Stimulated activated CD4-positive, alpha-beta T cell treated with anti-CD3 and anti-CD28 coated beads, Interleukin-2, amount 100 ng/mL, for 24 hours (primary cell): ENCODE measurements at places on chromosomes 5 and 9.

DNA sequence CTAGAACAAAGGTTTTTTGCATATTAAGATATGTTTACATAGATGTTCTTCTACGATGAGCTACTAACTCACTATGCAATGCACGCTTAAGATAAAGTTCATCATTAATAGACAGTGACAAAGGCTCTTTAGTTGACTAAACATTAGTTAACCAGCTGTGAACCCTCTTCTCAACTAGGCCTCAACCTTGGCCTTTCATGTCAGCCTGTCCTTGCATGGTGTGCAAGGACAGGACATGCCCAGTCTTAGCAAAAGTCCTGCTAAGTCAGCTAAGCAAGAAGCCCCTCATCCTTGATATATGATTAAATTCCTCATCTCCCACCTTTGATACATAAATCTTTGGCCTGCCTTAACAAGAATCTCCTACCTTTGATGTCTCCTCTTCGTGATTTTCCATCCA lies 50.9 kb downstream of the PLPP1 start:
- no peak for DNase-seq

DNA sequence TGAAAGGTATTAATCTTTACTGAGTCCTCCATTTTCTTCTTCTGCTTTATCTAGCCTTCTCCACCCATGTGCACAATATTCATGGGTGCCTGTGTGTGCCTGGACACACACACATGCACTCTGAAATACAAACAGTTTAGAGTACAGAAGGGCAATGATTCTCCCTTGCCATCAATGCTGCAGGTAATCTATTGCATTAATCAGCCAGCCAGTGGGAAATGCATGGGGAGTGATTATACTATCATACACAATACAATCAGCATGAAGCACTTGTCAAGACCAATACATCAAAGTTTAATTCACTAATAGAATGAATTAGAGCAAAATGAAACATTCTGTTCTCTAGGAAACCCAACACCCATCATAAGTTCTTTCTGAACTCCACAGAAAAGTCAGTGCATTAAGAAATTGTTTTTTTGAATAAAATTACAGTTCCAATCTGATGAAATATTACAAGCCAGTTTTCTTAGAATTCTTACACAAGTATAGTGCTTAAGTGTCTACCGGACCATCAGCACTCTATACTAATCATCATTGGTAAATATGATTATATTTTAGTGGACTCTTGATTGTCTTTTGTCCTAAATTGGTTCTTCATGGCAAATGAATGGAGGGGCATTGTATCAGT lies 172.2 kb downstream of the ZSWIM6 start:
- DNase-seq = no peak

DNA sequence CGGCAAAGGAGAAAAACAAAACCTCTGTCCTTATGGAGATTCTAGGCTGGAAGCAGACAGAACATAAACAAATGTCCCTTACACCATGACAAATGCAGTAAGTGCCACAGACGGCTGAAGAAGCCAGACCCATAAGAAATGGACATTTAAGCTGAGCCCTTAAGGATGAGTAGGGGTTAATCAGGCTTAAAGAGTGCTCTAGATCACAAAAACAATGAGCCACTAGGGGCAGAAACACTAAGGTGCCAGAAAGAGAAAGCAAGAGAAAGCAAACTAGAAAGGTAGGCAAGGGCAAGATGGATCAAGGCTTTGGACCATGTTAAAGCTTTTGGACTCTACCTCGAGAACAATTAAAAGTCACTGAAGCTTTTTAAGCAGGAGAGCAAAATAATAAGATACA lies 326.9 kb upstream of the WWC1 start:
- DNase-seq = no peak

DNA sequence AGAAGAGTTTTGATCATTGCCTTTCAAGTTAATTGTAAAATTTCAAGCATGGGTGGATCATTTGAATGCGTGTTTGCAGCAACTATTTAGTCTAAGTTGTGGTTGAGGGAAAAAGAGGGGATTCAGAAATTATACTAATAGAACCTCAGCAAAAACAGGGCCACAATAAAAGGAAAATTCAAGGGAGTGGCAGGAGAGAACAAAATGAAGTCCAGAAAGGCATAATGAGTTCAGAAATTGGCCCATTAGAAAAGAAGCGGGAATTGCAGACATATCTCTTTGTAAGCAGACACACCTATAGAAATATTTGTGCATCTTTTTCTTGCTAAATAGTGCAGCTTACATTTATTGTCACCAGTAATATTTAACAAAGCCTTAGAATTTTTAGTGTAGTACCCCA lies 960.0 kb downstream of the CDH12 start:
- DNase-seq = no peak

DNA sequence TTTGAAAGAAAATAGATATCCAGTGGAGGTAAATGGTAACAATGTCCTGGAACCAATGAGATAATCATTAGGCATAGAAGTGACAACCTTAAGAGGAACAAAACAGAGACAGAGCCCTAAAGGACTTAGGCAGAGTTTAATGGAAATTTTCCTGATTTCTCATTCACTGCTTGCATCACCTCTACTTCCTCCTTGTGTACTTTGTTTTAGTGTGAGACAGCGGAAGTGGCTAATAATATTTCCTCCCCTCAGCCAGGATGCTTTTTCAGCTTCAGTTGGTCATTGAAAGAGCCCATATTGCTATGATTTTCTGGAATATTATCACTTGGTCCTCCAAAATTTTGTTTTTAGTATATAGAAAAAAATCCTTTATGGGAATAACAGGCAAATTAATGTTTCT lies 153.4 kb upstream of the MPDZ start:
- DNase-seq = no peak

- no peak for DNase-seq
Observed at GRCh38 chr5:77066823-77067442, 20.2 kb downstream of the ZBED3 start.

- DNase-seq = no peak
Observed at GRCh38 chr9:134371731-134372130, 45.5 kb downstream of the RXRA start.

GRCh38 chr9:120856700-120857099 lies 14.0 kb upstream of the PSMD5 start:
- no peak for DNase-seq

GRCh38 chr5:145703856-145704255 lies 131.3 kb downstream of the PRELID2 start:
- DNase-seq = no peak

DNA sequence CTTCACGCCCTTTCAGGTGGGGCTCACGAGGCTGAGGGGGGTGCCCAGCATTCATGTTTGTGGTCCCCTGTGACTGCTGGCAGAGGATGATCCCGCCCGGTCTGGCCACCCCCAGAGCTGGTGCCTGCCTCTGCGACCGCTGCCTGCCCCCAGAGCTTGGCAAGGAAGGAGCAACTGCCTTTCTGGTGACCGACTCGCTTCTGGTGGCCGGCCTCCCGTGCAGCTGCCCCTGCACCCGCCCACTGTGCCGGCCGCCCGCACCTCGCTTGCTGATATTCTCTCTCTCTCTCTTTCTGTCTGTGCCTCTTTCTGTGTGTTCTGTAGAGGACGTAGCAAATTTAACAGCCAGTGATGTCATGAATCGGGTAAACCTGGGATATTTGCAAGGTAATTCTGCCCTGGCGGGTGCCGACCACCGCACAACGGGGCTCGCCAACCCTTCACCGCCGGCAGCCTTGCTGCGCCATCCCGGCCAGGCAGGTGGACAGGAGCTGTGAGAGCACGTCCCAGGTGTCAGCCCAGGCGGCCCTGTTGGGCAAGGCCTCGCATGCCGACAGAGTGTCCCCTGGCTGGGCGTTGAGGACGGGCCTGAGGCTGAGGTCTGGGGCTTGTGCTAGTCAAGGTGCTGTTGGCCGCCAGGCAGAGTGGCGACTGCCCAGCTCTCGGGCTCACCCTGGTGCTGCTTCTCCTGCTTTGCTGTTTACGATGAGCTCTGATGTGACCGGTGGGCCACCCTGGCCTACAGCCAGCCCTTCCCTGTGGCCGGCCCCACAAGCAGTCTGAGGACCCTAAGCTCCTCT lies 86.0 kb downstream of the KCNT1 start:
- DNase-seq = no peak

DNA sequence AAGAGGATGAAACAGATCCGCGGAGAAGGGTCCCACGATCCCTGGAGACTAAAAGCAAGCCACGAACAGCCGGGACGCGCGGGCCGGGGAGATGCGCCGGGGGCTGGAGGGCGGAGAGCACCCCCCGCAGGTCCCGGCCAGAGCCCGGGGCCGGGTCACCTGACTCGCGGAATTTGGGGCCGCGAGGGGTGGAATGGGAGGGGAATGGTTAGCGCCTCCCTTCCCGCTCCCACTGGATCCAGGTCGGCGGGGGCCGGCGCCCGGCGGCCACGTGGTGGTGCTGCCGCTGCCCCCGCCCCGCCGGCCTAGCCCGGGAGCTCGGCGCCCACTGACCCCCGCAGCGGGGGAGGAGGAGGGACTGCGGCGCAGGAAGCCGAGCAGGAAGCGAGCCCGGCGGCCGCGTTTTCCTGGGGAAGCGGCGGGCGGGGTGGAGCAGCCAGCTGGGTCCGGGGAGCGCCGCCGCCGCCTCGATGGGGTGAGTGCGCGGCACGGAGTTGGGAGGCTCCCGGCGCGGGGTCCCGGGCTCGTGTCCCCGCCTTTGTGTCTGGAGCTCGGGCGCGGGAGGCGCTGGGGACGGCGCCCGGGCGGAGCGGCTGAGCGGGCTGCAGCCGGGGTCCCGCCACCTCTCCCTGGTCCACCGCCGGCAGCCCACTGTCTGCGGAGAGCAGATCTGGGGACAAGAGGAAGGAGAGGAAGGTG lies at the start of gene RAI14:
Gene RAI14 (plus strand): TSS at position 328 of the 699 bp plus-strand sequence. CDS start 30,592 bp downstream, outside the sequence.
- DNase-seq = peak; percentile 27

- no peak for DNase-seq
Observed at GRCh38 chr5:13998254-13998653, 53.8 kb upstream of the DNAH5 start.

- DNase-seq = no peak
Observed at GRCh38 chr5:82160948-82161347, 117.2 kb downstream of the RPS23 start.

- no peak for DNase-seq
Observed at GRCh38 chr5:69257577-69257976, 22.9 kb downstream of the CDK7 start.

DNA sequence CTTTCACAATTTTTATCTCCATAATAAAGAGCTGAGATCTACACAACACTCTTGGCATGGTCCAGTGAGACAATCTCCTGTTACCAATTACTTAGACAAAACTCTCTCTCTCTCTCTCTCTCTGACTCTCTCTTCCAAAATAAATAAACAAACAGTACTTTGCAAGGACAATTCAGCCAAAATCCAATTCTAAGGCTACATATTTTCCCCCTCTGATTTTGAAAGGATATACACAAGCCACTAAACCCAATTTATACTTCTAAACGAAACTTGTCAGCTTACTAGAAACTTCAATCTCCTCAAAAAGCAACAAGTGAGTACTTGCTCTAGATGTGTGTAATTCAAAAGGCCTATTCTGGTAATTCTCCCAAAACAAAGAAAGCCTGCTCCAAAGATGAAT lies 26.3 kb upstream of the TNPO1 start:
- no peak for DNase-seq

DNA sequence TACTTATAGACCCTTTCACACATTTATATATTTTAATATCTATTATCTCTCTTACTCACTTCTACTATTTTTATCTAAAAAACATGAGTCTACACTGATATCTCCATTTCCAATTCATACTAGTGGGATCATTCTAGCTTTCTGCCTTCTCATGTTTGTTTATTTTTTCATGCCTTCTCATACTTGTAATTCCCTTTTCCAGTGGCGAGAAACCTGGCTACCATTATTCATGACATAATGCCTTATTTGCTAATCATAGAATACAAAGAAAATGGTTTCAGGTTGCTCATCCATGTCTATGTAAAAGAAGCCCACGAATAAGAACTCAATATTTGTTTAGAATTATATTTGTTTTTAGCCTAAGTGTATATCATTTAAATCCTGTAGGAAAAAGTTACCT lies 232.7 kb upstream of the ACTBL2 start:
- no peak for DNase-seq

DNA sequence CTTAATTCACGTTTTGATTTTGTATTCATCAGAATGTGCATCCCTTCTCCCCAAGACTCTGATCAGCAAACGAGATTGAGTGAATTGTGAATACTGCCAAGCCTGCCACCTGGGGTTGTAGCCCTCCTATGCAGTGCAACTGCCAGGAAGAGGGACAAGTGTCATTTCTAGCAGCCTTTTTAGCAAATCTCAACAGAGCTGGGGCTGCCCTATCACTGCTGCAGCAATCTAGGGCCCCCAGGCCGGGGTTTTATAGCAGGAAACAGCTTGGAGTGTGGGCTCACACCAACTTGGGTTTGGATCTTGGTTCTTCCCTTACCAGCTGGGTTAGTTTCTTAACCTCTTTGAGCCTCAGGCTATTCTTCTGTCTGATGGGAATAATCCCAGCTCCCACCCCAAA lies 4.0 kb downstream of the CSF1R start:
- DNase-seq = no peak

DNA sequence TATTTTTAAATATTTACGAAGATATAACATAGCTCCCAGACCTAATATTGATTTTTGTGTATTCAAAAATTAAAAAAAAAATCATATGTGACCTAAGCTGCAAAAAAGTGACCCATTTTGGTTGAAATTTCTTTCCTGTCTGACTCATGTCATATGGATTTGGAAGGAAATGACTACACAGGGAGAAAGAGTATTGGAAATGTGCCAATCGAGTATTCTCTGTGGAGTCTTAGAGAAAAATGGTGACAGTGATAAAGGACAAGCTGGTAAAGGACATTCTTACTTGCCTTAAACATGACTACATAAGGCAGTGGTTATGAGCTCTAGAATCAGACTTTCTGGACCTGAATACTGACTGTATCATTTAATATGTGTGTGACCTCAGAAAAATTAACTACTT lies 262.9 kb upstream of the PTPRD start:
- DNase-seq = no peak

DNA sequence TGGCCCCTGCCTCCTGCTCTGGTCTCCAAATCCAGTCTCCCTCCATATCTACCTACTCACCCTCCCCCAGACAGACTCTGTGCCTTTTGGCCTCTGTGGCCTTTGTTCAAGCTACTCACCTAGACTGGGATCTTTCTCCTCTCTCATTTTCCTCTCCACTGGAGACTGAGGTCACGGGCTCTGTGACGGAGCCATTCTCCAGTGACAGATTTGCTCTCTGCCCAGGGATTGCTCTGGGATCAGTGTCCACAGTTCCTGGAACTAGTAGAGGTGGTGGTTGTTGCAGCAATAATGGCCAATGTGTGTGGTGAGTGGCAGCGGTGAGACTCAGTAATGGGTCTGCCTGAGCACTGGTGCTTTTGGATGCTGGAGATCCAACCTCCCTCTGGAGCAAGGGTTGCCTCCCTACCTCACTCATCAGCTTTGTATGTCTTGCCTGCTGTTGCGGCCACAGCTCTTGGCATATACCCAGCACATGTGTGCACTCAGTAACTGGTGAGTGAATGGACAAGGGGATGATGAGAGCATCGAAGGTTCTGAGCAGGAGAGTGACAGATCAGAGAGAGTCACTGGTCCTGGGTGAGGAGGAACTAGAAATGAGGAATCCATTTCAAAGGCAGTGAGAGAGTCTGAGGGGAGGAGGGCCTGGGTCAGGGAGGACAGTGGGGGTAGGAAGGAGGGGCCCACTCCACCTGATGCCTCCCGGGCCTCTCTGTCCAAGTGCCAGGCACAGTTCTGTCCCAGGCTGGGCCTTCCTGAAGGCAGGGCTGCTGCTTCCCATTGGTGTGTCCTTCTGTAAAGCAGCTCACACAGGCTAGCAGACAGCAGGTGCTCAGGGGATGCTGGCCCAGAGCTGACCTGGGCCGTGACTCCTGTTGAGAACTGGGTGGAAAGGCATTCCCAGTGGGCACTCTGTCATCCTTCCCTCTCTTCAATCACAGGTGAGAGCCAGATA lies 96.5 kb upstream of the PITX1 start:
- DNase-seq = no peak

GRCh38 chr5:144864118-144864517 lies 693.4 kb downstream of the KCTD16 start:
- DNase-seq = no peak
